Stimulated activated CD8-positive, alpha-beta memory T cell treated with anti-CD3 and anti-CD28 coated beads, Interleukin-7, amount 100 ng/mL, for 4 hours (primary cell): ENCODE measurements at places on chromosomes 13 and 19.

- no peak for DNase-seq
These were observed at the start of gene PABPC3 for GRCh38 chr13:25095851-25096453. TSS of gene PABPC3 (plus strand) at chr13:25096136. CDS start at chr13:25096199, 63 bp downstream.

DNA sequence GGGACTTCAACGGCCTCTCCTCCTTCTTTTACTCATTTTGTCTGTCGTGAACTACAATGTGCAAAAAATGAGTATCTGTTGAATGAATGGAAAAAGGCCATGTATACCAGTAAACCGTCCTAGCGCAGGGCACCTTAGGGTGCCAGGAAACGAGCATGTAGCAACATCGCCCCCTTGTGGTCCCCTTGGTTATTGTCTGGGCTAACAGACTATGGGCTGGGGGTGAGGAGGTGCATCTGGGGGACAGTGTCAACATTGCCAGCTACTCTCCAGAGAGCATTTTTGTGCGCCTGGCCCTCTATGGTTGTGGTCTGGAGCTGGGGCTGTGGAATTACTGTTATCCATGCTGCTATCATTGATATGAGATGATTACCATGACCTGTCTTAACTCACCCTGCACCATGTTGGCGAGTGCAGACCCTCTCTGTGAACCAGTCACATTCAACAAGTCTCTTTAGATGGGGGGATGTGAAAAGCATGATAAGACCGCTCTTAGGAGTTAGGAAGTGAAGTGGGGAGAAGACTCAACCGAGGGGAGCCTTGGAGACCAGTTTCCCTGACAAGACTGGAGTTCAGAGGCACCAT is 22.8 kb upstream of the SIGLEC11 start:
- DNase-seq, result peak; percentile 67

DNA sequence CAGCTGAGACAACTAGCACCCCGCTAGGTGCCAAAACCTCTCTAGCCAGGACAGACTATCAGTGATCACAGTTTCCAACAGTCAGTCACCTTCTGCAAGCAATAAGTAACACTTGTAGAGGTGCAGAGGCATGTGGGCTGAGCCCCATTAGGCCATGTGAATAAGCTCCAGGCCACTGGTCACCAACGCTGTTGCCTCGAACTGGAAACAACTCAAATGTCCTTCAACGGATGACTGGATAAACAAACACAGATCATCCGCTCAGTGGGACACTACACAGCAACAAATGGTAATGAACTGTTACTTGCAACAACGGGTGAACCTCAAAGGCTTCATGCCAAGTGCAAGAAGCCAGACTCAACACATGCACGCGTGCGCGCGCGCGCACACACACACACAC is 27.5 kb upstream of the TMEM160 start:
- DNase-seq, result no peak

GRCh38 chr19:50415661-50416033 is 3.1 kb upstream of the SPIB start:
- no peak for DNase-seq

DNA sequence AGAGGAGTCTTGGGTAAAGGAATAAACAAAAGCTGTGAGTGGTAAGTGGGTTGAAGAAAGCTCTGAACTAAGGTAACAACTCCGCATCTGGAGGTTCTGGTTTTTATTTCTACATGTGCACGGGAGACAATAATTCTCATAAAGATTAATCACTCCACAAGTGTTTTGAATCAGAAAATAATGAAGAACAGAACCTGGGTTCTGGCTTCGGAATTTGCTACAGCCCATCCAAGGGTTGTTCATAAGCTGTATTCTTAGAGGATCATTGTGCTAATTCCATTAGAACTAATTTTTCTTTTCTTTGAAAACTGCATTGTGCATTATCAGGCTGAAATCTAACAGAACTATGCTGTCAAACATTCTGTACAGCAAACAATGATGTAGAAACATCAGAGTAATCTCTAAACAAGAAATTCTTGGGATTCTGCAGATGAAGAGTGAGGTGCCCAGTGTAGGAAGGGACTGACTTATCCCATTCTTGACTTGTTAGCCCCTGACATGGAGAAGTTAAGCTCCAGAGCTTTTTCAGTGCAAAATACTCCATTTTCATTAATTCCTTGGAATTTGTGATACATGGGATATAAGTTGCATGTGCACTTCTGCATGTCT is 368.2 kb downstream of the COG6 start:
- DNase-seq, result no peak

GRCh38 chr19:50565984-50566903 is 2.0 kb downstream of the LRRC4B start:
- DNase-seq, result no peak

GRCh38 chr19:48296963-48297734 is 27.3 kb downstream of the ZNF114 start:
- DNase-seq, result no peak

DNA sequence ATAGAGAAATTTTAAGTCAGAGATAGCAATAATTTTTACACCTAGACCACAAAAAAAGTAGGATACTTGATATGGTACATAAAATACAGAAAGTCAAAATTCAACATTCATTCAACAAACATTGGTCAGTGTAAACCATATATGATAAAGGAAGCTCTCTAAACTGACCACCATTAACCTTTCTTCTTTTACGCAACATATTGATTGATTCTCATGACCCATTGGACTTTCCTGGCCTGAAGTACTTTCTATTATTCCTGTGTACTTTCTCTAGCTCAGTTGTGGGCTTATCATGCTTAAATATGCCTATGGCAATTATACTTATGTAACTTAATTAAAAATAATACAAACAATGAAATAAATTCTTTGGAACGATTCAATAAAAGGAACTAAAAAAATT is 10.7 kb downstream of the PIBF1 start:
- no peak for DNase-seq

DNA sequence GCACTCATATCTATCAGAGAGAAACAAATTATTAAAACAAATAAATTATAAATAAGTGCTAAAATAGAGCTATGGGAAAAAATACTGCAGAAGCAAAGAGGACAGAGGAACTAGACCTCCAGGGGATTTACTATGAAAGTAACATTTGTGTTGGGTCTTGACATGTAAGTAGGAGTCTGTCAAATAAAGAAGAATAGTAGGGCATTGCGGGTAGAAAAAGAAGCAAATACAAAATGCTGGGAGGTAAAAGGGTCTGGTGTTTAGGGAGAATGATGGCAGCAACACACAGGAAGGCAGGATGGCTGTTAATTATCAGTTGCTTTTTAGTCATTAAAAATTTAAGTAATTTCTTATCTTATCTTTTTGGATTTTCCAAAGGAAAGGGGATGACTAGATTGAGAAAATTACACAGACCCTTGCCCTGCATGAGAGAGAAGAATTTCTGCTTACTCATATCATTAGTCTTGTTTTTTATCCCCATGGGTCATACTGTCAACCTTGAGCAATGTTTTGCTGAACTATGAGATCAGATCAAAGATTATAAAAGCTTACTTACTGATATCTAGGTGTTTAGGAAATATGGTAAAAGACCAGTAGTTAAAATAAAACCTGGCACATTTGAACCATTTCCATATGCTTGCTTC is 472.7 kb downstream of the DIAPH3 start:
- DNase-seq, result no peak

DNA sequence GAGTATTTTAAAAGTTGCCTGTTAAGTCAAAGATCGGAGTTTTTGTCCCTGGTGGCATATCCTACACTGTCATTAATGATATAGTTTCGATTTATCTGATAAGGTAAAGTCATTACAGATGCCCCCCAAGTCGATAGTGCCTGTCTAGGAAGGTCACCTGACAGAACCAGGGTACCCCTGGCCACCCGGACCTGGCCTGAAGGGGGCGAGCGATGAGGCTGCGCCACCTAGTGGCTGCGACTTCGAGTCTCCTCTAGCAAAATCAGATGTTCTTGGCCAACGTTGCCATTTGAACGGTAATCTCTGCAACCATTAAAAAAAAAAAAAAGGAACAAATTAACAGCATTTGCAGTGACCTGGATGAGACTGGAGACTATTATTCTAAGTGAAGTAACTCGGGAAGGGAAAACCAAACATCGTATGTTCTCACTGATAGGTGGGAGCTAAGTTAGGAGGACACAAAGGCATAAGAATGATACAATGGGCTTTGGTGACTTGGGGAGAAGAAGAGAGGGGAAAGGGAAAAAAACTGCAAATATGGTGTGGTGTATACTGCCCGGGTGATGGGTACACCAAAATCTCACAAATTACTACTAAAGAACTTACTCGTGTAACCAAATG is 565.1 kb downstream of the LIG4 start:
- DNase-seq, result no peak

GRCh38 chr19:35609851-35610353 is 2.6 kb upstream of the HAUS5 start:
- DNase-seq, result no peak

DNA sequence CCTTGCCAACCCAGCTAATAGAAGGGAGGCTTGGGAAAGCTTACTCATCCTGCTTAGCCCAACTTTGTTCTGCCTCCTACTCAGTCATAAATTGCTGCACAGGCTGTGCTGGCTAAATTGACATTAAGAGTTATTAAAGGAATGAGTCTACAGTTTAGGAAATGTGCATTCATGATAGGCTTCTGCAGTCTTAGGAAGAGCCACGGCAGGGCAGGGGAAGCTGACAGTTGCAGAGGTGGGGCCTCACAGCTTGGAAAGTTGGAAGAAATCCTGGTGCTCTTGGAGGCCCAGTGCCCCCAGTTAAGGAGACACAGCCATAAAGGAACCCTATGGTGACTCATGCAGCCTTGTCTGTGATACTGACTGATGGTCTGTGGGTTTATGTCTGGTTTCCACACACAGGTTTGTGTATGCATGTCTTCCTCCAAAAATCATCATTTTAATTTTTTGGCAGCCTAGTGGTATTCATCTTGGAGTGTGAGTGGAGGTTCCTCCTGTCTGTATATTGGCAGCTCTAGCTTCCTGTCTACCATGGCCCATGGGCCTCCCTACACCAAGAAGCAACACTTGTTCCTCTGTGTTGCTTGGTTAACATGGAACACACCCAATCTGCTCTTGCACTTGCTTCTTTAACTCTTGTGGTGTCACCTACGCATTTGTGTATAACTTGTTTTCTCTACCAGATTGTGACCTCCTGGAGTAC is 135.0 kb upstream of the KL start:
- no peak for DNase-seq

DNA sequence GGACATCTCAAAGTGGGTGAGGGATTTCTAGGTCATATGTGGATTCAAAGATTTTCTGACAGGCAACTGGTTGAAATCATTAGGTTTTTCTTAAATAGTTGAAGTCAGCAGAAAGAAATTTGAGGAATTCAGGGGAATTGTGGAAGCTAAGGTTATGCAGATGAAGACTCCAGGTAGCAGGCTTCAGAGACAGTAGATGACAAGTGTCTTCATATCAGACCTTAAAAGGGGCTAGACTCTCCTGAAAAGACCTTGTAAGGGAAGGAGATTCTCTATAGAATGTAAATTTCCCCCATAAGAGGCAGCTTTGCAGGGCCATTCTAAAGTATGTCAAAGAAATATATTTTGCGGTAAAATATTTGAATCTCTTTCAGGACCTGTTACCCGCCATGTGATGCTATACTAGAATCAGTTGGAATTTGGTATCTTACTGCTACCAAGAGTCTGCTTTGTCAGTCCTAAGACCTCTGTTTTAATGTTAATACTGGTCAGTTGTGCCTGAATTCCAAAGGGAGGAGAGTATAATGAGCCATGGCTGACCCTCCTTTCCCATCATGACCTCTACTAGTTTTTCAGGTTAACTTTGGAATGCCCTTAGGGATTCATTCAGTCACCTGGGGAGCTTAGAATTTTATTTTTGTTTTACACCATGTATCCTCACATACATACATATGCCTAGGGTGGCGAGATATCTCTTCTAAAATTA is 1115.5 kb upstream of the SLC10A2 start:
- no peak for DNase-seq

DNA sequence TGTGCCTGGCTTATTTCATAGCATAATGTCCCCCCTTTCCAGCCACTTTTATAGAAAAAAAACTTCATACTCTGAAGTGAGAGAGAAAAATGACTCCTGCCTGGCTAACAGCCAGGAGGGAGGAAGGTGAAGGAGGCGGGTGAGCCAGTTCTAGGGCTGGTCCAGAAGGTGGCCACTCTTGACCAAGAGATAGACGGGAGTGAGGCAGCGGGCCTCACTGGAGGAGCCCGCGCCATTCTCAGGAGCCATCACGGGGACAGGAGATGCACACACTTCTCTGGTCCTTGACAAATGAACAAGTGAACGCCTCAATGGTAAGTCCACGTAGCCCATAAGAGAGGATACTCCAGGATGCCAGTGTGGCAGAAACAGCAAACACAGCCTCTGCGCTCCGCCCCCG is 231.4 kb downstream of the UQCRFS1 start:
- DNase-seq, result no peak

DNA sequence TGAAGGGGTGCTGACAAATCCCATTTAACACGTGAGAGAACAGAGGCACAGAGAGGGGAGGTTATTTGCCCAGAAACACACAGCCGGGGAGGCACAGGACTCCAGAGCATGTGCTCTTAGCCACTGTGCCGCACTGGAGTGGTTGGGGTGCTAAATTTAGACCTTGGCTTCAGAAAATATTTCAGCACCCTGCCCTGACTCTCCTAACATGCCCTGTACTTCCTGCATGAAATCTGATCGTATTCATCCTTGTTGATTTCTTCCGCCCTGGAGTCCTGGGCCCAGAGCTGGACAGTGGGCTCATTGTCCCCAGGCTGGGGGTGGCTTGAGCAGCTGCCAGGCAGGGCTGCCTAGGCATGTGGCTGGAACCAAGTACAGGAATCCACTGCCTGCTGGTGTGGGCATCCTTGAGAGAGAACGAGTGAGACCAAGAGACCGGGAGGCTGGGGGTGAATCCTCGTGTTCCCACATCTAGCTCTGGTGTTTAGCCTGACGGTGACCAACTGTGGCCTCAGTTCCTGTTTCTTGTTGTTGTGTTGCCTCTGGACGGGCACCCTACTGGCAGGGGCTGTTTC is 5.3 kb downstream of the SLC27A1 start:
- DNase-seq, result no peak

- DNase-seq, result no peak
These were observed 148.4 kb downstream of the KLF12 start for GRCh38 chr13:73985783-73986182.

- DNase-seq, result no peak
These were observed 18.6 kb downstream of the SCEL start for GRCh38 chr13:77554069-77554468.

DNA sequence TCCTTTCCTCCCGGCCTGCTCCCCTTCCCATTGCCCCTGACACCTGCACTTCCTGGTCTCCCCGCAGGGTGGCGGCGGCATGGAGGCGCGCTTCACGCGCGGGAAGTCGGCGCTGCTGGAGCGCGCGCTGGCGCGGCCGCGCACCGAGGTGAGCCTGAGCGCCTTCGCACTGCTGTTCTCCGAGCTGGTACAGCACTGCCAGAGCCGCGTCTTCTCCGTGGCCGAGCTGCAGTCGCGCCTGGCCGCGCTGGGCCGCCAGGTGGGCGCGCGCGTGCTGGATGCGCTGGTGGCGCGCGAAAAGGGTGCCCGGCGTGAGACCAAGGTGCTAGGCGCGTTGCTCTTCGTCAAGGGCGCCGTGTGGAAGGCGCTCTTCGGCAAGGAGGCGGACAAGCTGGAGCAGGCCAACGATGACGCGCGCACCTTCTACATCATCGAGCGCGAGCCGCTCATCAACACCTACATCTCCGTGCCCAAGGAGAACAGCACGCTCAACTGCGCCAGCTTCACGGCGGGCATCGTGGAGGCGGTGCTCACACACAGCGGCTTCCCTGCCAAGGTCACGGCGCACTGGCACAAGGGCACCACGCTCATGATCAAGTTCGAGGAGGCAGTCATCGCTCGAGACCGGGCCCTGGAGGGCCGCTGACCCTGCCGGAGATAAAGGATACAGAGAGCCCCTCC is 1.7 kb downstream of the TRAPPC5 start:
- no peak for DNase-seq
